ENCODE measurements at places on chromosomes 6 and 20.

DNA sequence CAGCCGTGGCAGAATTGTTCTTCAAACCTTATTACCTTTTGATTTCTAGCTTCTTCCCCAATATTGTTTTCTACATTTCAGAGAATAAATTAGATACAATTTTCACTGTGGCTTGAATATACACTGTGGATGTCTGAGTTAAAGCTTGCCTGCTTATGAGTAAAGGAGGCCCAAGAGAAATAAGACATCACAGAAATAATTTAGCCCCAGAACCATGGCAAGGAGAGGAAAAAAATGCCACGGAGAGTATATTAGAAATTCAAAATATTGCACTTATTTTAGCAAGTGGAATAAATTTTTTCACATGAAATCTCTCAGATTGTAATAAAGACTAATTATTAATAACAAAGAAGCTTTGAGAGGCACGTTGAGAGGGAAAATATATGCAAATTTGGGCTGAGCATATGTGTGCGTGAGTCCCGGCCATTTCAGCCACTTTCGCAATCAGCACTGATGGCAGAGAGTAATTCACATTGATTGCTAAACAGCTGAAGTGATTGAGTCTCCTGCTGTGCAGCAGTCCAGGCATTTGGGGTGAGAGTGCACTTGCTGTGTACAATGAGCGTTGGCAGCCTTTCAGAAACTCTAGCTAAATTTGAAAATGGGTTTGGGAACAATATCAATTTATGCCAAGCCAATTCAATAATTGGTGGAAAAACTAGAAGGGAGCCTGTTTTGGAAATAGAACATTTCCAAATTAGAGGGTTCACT lies 596.0 kb downstream of the EPM2A start:
- DNase-seq, result no peak

DNA sequence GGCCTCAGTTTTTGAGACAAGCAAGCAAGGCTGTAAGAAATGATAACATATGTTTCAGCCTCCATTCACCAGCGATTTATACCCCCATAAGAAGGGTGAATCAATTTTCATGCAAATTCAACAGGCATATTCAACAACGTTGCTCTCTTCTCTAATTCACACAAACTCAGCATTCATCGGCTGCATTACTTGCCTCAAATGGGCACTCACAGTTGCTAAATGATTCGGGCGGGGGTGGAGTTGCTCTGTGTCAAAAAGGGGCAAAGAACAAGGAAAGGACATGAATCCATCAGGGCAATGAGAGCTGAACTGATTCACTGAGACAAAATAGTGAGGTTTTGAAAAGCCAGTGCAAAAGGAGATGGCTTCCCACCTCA lies 9.0 kb downstream of the MOXD1 start:
- no peak for DNase-seq

GRCh38 chr6:139994998-139995397 lies 620.5 kb upstream of the CITED2 start:
- DNase-seq, result no peak

- no peak for DNase-seq
Measured at GRCh38 chr6:131728296-131728939, 17.6 kb upstream of the CTAGE9 start.

DNA sequence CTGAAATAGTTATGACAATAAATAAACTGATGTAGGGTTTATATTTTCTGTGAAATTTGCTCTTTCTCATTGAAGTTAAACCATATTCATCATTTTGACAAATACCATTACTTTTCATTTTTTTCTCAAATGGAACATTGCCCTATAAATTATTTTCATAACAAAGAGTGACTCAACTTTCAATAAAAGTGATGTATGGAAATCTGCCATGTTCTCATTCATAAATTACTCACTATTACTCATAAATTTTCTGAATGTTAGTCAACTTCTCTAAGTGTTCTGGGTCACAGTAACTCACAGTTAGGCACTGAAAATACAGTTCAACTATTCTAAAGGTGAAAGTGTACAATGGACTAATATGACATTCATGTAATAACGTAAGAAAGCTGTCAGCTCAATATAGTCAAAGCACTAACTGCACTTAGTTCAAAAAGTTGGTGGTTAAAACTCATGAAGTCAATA lies 19.0 kb upstream of the STX11 start:
- no peak for DNase-seq

- no peak for DNase-seq
Measured at GRCh38 chr6:37168811-37169495, 999 bp upstream of the PIM1 start.
